ENCODE measurements at places on chromosomes 2 and 18.
A peak's percentile ranks its signal among the peaks of the same experiment; 100 is the strongest.

DNA sequence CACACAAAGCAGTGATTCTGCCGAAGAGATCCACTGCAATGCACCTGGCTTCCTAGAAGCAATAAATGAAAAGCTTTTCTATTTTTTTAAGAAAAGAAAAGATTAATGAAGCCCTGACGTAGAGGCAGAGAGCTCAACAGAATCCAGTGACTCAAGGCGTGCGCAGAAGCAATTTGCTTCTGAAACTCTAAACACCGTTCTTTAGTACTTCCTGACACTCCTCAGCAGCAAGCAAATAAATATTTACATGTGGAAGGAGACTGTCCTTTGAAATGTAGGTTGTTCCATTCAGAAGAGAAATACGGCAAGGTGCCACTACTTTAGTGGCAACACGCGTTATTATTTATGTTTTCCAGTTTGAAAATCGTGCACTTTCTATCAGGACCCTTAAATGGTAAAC, 126.2 kb upstream of the ZNF516 start:
- no peak for DNase-seq

- no peak for DNase-seq
These were observed at the start of gene CCDC141 for GRCh38 chr2:179049546-179050311. CCDC141 (minus strand) TSS chr2:179050137; CDS start chr2:179049941, 196 bp downstream.

DNA sequence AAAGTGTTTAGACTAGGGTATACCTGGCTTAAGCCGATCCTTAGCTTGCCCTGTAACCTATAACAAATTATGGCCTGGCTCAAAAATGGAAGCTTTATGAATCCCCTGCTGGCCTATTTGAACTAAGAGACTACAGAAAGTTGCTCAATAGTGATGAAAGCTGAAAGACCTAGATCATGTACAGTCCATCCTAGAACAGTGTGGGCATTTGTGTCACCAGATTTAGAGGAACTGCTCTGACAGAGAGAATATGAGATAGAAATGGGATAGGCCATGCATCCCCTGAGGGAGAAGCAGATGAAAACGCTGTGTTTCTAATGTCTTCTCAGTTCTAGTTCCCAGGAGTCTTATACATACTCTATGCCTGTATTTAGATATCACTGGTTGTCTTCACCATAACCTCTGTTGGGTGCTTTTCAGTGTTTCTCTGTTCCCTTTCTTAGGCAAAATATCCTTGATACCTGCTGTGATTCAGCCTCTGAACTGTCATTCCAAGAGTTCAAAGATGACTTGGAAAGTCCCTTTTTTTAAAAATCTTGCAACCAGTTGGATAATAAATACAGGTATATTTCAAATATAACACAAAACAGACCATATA, 246.9 kb upstream of the SLC39A10 start:
- DNase-seq = no peak

DNA sequence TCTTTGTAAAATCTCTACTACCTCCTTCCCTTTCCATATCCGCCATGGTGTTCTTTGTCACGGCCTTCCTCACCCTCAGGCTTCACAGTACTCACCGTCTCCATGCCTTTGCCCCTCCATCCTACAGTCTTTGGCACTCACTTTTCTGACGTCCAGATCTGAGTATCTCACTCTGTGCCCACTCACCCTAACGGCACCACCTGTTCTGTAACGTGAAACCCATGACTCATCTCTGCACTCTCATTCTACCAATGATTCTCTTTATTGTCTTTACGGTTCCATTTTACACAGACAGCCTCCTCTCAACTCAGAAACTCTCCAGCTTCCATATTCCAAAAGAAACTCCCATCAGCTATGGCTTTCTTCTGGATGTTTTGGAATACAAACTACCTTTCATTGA, 56.7 kb downstream of the NETO1 start:
- DNase-seq = no peak

DNA sequence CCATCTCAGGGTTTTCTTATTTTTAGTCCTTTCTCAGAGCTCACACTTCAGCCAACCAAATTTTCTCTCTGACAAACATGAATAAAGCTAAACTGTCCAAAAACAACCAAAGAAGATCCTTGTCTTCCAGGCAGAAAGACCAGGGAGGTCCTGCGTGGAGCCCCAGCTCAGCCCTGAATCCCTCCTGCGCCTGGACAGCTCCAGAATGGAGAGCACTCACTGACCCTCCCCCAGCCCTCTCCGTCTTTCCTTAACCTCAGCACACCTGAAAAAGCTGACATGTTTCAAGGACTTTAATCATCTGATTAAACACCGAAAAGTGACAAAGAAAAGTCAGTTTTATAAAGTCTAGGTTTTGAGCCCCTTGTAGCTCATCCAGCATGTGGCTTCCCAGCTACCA, 22.9 kb upstream of the GNAL start:
- DNase-seq = no peak

- DNase-seq = no peak
These were observed 13.7 kb upstream of the INO80C start for GRCh38 chr18:35511428-35511827.

DNA sequence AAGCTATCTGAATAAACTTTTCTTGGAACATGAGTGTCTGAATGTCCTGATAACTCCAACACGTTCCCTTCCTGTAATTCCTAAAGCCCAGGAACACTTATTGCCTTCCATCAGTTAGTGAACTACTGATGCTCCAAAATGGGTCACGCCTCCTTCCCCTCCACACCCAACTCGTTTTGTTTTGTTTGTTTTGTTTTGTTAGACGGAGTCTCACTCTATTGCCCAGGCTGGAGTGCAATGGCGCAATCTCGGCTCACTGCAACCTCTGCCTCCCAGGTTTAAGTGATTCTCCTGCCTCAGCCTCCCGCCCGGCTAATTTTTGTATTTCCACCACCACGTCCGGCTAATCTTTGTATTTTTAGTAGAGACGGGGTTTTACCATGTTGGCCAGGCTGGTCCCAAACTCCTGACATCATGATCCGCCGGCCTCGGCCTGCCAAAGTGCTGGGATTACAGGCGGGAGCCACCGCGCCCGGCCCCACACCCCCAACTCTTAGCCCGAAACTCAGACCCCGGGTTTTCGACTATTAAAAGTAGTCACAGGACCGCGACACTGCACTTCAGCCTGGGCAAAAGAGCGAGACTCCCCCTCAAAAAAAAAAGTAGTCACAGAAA, 774 bp downstream of the IER3IP1 start:
- no peak for DNase-seq

DNA sequence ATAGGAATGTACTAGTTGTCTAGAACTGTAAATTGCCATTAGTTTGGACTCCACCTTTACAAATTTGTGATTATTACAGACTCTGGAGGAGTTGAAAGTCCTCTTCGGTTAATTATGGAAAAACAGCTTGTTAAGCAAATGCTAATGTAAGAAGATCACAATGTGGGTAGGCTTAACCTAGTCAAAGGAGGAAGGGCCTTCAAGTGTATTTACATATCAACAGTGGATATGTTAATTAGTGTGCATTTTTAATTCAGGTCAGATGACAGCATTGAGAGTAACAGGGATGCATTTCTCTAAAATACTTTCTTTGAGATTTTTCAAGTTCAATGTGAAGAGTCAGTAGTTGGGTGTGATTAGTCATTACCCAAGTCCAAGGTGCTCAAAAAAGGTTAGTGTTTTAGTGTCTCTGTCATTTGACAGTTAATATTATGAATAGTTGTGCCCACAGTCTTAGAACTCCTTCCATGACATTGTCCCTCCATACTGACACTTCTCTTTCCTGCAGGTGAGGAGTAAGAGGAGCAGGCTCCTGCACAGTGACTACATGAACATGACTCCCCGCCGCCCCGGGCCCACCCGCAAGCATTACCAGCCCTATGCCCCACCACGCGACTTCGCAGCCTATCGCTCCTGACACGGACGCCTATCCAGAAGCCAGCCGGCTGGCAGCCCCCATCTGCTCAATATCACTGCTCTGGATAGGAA, 28.0 kb downstream of the CD28 start:
- no peak for DNase-seq

- no peak for DNase-seq
These were observed 75.5 kb downstream of the GBX2 start for GRCh38 chr2:236092714-236093113.

- DNase-seq = no peak
These were observed 9.1 kb upstream of the DAW1 start for GRCh38 chr2:227862227-227862740.

DNA sequence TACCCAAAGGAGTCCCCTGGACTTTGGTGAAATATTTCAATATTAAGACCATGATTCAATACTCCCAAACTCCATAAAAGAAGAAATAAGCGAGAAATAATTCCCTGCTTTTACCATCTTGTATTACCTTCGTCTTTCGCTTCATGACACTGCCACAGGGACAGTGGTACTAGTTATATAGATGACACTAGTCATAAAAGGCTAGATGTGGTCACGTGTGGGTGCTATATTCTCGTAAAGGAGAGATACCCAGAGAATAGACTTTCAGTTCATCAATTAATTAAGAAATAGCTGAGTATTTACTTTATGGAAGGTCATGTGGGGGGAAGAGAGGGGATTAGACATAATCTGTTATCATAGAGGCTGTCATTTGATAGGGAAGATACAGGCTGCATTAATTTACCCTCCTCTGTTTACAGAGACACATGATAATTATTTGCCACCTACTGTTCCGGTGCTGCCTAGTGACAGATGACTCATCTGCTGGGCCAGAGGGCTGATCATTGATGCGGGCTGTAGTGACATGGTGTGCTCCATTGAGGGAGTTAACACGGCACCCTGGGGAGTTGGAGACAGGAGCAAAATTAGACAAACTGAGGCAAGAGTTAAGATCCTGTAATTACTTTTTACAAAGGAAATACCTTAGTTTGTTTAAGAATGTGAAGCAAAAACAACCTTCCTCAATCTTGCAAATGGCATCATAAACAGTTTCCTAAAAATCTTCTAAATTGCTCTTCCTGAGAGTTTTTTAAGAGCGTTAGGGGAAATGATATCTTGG, 78.2 kb upstream of the ITGB6 start:
- DNase-seq = no peak

GRCh38 chr18:47209171-47209570, 33.0 kb upstream of the IER3IP1 start:
- no peak for DNase-seq

- peak; percentile 50 for DNase-seq
These were observed 2.3 kb downstream of the RAB11FIP5 start for GRCh38 chr2:73110168-73111072.

DNA sequence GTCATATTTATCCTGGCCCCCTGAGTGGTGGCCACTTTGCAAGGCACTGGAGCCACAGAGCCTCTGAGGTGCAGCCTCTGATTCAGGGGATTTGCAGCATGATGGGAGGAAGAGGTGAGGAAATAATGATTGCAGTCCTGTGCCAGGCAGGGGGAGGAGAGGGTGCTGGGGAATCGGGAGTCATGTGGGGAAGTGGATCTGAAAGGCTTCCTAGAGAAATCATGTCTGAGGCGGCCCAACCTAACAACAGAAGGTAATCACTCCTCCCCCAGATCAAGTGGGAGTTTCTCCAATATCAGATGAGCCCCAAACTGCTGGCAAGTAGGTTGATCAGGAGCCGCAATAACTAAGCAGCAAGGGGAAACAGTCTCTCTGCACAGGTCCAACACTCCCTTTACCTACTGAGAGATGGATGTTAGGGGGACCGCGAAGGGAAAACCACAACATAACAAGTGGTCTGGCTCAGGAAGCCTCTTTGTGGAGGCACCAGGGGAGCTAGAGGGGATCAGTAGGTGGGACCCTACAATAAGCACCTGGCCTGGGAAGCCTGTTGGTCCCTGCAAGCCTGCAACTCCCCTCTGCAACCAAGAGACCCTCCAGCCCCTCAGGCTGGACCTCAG, 71.8 kb upstream of the NPAS2 start:
- no peak for DNase-seq

GRCh38 chr18:49476664-49477411, 10.2 kb downstream of the C18orf32 start:
- DNase-seq = no peak

DNA sequence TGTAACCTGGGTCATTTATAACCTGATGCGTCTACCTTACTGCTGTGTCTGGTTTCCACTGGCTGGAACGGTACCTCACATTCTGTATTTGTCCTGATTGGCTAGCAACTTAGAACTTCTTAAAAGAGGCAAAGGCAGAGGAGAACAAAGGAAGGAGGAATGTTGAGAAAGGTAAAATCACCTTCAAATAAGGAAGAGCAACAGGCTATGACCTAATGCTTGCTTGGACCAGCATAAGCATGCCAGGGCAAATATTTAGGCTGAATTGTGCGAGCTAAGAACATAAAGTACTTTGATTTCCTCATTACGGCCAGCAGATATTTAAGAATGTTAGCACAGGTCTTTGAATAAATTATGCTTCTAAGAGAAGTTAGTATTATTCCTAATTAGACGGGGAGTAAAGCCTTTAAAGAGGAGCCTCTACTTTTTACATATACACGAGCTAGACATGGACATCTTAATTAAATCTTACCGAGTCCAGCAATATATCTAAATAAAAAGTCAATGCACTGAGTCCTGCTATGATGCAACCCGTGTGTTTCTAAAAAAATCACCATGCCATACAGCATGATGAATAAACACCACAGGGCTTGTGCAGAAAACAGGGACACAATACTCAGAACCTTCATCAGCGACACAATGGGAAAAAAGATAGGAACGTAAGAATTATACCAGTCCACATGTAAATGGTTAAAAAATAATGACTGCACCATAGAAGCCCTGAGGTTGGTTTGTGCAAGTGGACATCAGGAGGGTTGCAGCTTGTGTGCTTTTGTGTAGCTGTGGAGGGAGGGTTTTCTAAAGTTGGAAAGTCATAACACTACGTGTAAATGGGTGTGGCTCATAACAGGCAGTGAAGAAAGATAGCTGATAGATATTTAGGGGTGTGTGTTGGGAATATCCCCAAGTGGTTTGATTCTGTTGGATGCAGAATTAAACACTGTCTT, 14.2 kb downstream of the SEPTIN2 start:
- DNase-seq = no peak

GRCh38 chr2:168916331-168916675, 15.2 kb downstream of the G6PC2 start:
- no peak for DNase-seq

GRCh38 chr18:49610022-49610445, 48.2 kb downstream of the LIPG start:
- no peak for DNase-seq

DNA sequence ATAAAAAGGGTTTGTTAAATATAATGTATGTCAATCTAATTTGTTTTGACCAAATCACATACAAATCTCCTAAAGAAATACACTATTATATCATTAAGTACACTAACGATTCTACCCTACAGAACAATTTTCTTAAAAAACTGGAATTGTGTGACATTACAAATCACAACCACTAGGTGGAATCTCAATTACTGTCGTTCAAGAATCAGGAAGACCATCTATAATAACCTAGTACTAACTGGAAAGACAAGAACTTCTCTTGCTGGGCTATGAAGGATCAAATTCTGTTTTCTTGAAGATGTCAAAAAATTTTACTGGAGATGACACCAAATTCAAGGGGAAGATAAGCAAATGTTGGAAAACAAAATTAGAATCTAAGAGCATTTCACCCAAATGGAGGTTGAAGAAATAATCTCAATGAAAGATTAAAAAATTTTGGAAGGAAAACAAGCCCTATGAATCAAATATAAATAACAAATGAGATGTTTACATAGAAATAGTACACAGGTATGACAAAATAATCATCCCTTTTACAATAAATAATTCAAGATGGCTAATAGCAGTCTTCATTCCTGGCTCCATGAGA, 110.9 kb downstream of the STK39 start:
- no peak for DNase-seq

- DNase-seq = no peak
These were observed 169.2 kb upstream of the NOSTRIN start for GRCh38 chr2:168633200-168633599.

GRCh38 chr2:228115-228514, 35.7 kb downstream of the SH3YL1 start:
- no peak for DNase-seq

- no peak for DNase-seq
These were observed 81.6 kb downstream of the HS6ST1 start for GRCh38 chr2:128237081-128237534.

All from sciatic nerve (tissue), 2 donors.